ENCODE measurements at places on chromosomes 3 and 15. TPM values are rescaled to one million over a fixed set of nuclear protein-coding genes. Genes with fewer than 3 reads are reported as not detected.

IL5RA gene
- not detected for total RNA-seq

LINGO1 gene
- total RNA-seq, result not detected

PLA2G4F gene
- total RNA-seq, result not detected

ITGA11 gene
- total RNA-seq, result 4.4 TPM

ABI3BP gene
- total RNA-seq, result 50.3 TPM

HHLA2 gene
- not detected for total RNA-seq

MINDY2 gene
- total RNA-seq, result 25.1 TPM

XIRP1 gene
- total RNA-seq, result not detected

OCA2 gene
- 0.14 TPM for total RNA-seq

IFT57 gene
- total RNA-seq, result 46.9 TPM

PRTG gene
- total RNA-seq, result 3.0 TPM

C3orf20 gene
- total RNA-seq, result 0.07 TPM

CLDN16 gene
- 0.49 TPM for total RNA-seq

CD86 gene
- total RNA-seq, result 3.7 TPM

CD96 gene
- 5.6 TPM for total RNA-seq

GABRG3 gene
- total RNA-seq, result 0.88 TPM

CLPX gene
- total RNA-seq, result 45.7 TPM

RAB5A gene
- 54.1 TPM for total RNA-seq

TMC3 gene
- not detected for total RNA-seq

CLDN18 gene
- total RNA-seq, result not detected

NRG4 gene
- total RNA-seq, result 16.6 TPM

ALDH1L1 gene
- total RNA-seq, result 20.1 TPM

AHSG gene
- total RNA-seq, result not detected

PLSCR2 gene
- total RNA-seq, result not detected

CFAP100 gene
- not detected for total RNA-seq

POPDC2 gene
- 10.6 TPM for total RNA-seq

SNX22 gene
- 0.79 TPM for total RNA-seq

AGBL1 gene
- not detected for total RNA-seq

CPN2 gene
- 4.7 TPM for total RNA-seq

MYL3 gene
- total RNA-seq, result 1.8 TPM

BDH1 gene
- total RNA-seq, result 8.6 TPM

SLC24A5 gene
- total RNA-seq, result not detected

CHRNA7 gene
- total RNA-seq, result 0.57 TPM

RGMA gene
- 2.7 TPM for total RNA-seq

DNAH12 gene
- 0.71 TPM for total RNA-seq

DPPA2 gene
- not detected for total RNA-seq

PTPRG gene
- total RNA-seq, result 73.3 TPM

LTF gene
- 3.7 TPM for total RNA-seq

SLC9A9 gene
- total RNA-seq, result 11.4 TPM

SLC28A2 gene
- total RNA-seq, result not detected

SAMD7 gene
- not detected for total RNA-seq

FAM174B gene
- 10.2 TPM for total RNA-seq
